ENCODE measurements at places on chromosomes 7 and 10.

- no peak for ATAC-seq
These were observed 39.6 kb upstream of the CACNB2 start for GRCh38 chr10:18100669-18101068.

- ATAC-seq = no peak
These were observed 191.7 kb downstream of the CXCL12 start for GRCh38 chr10:44193166-44193565.

GRCh38 chr10:108797573-108797972 is 1125.7 kb downstream of the XPNPEP1 start:
- no peak for ATAC-seq

DNA sequence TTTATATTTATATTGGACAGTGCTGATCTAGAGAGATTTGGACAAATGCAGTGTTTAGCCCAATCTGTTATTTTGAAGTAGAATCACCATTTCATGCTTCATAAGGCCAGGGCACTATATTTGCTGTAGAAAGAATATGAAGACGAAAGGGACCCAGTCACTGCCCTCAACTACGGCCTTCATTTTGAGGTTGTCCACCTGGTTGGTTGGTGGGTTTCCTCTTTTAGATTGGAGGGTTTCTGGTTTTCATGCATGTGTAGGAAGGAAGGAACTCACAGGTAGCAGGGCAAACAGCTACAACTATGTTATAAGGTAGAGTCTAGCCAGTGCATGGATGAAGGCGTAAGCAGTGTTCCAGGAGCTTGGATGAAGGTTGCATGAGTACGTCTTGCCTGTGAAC is 56.3 kb downstream of the ARID5B start:
- ATAC-seq = no peak

DNA sequence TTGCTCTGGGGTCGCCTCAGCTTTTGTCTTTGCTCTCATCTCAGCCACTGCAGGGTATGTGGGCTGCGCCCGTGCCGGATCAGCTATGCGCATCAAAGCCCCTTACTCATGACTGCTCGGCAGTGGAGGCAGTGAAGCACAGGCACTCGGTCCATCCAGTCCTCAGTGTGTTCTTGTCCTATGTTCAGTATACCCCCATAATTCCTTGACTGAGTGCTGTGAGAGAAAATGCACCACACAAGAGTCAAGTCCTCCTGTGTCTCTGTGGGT is 27.4 kb downstream of the EPDR1 start:
- no peak for ATAC-seq

DNA sequence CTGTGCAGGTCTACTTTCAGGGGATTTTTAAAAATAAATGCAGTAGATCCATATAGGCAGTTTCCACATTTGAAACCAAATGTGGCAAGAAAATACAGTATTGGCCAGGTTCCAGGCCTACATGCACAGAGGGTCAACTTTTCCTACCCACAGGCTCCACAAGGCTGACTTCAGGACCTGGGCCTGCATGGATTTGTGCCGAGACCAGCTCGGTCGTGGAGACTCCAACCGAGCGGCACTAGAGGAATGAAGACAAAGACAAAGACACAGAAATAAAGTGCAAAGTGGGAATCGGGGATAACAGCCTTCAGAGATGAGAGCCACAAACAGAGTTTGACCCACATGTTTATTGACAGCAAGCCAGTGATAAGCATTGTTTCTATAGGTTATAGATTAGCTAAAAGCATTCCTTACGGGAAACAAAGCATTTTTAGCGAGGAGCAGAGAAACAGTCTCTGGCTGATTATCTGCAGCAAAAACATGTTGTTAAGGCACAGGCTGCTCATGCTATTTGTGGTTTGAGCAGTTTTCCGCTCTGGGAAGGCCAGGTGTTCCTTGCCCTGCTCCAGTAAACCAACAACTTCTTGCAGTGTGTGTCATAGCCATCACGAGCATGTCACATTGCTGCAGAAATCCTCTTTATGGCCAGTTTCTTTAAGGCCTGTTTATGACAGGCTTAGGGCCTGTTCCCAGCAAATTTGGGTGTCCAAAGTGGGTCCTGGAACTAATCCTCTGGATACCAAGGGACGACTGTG is 52.6 kb downstream of the ZNF37A start:
- no peak for ATAC-seq

GRCh38 chr7:107538001-107538400 is 25.7 kb downstream of the COG5 start:
- ATAC-seq = no peak

DNA sequence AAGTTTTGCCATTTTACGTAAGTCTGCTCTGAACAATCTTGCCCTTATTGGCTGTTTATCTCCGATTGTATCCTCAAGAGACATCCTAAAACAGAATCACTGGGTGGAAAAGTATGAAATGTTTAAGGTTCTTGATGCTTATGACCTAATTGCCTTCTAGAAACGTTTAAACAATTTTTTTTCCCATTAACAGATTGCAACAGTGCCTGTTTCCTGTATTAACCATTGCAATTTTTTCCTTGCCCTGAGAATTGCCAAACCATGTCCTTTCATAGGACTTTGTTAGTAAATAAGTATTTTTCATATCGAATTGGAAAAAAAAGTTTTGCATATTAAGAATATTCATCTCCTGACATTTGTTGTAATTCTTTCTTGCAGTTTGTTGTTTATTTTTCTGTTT is 639.8 kb downstream of the INHBA start:
- ATAC-seq = no peak

- ATAC-seq = no peak
These were observed 116.9 kb downstream of the EVX1 start for GRCh38 chr7:27359181-27360125.

GRCh38 chr7:10475940-10476641 is 497.6 kb upstream of the PHF14 start:
- ATAC-seq = no peak

DNA sequence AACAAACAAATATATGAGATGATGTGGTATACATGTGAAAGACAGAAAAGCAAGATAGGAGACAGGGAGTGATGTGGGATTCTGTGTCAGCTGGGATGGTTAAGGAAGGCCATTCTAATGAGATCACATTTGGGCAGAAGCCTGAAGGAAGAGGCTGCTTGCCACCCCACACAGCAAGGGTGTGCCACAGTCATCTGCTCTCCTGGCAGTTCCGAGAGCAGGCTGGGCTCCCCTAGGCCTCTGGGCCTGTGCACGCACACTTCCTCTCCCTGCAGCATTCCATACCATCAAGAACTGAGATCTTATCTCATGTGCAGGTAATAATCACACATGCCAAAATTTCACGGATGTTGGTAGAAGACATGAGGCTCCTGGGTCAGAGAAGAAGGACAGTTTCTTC is 43.1 kb downstream of the SYPL1 start:
- no peak for ATAC-seq

GRCh38 chr10:132321726-132322125 is 10.3 kb upstream of the LRRC27 start:
- no peak for ATAC-seq

All from activated CD4-positive, CD25-positive, alpha-beta regulatory T cell treated with anti-CD3 and anti-CD28 coated beads, Interleukin-2, amount 50 U/mL, for 24 hours (primary cell).